ENCODE measurements at places on chromosomes 1 and 21.

- no peak for DNase-seq
These were observed 54.4 kb upstream of the BCL10 start for GRCh38 chr1:85330711-85331290.

- DNase-seq: no peak
These were observed 65.7 kb downstream of the RAP1GAP start for GRCh38 chr1:21603177-21604138.

DNA sequence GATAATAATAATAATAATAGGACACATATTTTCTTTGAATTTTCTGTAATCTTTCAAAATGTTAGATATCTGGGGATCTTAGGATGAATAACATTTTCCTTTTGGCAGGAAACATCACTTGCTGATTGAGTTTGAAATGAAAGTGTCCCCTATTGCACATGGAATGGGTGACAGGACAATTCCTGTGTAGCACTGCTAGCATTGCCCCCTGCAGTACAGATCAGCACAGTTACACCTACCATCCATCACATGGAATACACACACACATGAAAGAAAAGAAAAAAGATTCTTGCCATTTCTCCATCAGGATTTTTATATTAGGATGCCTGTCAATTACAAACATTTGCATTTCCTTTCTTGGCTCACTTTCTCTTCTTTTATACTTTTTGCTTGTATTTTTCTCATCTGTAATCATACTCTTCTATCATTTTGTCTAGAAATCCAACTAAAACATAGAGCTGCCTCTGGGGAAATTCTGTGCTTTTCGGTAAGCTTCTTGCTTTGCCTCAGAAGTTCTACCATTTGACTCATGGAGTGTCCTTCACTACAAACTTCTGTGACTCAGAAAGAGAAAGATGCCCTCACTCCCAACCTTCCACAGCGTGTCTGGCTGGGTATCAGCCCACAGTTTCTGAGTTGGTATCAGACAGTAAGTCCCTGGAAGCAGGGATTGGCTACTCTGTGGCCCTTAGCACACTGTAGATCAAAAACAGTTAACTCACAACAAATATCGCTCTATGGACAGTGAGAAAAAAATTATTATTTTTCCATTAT, 641.2 kb downstream of the PTPRC start:
- DNase-seq: no peak

DNA sequence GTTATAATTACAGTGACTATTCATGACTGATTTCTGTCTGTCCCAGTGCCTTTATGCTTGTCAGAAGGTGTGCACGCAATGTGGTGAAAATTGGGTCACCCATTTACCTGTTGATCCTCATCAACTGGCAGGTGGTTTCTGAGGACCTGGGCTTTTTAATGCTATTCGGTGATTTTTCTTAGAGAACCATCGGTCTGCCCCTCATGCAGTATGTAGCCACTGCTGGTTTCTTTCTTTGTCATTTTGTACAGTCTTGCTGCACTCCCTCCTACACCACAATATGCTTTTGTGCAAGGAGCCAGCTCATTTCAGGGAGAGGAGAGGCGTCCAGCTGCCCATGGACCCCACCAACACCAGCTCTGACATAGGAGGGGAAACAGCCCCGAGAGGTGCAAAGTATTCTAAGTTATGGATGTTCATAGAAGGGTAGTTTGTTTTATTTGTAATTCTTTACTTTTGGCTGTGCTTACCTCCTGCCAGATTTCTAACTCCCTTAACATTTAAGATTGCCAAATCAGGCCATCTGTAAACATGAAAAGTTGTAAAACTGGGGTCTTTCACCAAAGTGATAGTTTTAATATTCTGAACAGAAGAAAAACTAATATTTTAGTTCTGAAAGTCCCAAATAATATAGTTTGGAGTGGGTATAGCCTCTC, 325.3 kb downstream of the PTBP2 start:
- no peak for DNase-seq

- DNase-seq: no peak
These were observed 267.0 kb downstream of the DNM3 start for GRCh38 chr1:172108161-172108893.

- no peak for DNase-seq
These were observed 8.9 kb upstream of the GPR37L1 start for GRCh38 chr1:202113690-202114300.

DNA sequence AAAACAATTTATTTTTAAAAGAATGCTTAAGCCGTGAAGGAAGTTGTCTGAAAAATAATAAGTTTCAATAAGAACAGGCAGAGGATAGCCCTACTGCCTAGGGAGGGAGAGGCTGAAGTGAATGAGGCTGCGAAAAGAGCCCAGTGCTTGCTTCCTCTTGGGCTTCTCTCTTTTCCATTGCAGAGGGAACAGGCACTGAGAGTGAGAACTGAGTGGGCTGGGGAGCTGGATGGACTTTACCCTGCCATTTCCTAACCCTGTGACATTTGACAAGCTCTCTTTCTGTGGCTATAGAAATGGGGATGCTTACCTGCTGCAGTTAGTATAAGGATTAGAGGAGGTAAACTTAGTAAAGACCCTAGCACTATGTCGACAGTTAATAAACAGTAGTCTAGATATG, 30.0 kb downstream of the TENT5C start:
- no peak for DNase-seq

DNA sequence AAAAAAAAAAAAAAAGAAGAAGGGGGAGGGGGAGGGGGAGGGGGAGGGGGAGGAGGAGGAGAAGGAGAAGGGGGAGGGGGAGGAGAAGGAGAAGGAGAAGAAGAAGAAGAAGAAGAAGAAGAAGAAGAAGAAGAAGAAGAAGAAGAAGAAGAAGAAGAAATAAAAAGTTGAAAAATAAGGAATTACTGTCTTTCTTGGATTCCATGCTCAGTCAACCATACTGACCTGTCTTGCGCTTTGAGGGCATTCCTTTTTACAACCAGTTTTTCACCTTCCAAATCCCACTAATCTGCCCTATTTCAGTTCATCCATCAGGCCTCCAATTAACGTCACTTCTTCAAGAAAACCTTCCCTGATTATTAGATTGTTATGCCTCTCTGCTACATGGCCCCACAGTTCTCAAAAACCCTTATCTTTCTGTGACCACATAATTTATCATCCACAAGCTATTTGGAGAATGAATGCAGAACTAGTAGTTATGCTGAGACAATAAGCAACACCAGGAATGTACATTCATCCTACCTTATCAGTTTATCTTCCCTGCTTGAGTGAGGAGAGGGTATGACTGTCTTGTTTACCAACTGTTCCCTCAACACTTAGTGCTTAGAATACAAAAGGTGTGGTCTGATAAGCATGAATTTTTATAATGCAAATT, 57.5 kb upstream of the GUCA2A start:
- no peak for DNase-seq

- DNase-seq: no peak
These were observed 39.1 kb downstream of the SPSB1 start for GRCh38 chr1:9331558-9332346.

- DNase-seq: no peak
These were observed 89.2 kb upstream of the SELENON start for GRCh38 chr1:25710583-25711347.

- DNase-seq: no peak
These were observed 2.0 kb upstream of the LHX4 start for GRCh38 chr1:180227861-180228647.

DNA sequence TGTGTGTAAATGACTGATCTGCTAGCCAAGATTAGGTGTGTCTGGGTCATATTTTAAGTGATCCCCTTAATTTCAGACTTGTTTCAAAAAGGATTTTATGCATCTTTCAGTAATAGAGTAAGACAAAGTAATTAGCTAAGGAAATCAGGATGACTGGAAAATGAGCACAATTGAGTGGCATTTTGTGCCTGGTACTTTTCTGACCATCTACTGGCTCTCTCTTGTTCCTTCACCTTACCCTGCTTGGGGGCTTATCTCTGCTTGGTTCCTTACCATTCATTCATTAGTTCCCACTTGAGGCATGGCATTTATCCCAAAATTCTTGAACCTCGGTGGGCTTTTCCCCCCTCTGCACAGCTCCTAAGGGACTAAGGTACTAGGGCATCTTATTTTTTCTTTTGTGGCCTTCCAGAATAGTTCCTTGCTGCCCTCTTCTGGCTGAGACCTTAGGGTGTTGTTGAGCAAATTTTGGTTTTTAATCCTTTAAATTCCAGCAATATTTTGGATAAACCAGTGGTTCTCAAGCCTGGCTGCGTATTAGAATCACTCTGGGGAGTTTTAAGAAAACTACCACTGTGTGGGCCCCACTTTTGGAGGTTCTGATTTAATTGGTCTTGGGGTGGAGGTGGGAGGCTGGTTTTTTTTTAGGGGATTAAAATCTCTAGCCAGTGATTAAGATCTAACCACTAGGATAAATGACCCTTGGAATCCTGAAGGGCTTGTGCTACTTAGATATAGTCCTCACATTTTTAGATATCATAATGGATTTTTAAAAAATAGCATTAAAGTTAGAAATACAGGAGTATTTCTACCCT, 50.8 kb downstream of the HS2ST1 start:
- DNase-seq: no peak
